NCI-H1048 (cell line): ENCODE measurements at places on chromosomes 13 and 19.

- no peak for DNase-seq
Observed at GRCh38 chr13:112449545-112449930, 73.4 kb downstream of the SPACA7 start.

DNA sequence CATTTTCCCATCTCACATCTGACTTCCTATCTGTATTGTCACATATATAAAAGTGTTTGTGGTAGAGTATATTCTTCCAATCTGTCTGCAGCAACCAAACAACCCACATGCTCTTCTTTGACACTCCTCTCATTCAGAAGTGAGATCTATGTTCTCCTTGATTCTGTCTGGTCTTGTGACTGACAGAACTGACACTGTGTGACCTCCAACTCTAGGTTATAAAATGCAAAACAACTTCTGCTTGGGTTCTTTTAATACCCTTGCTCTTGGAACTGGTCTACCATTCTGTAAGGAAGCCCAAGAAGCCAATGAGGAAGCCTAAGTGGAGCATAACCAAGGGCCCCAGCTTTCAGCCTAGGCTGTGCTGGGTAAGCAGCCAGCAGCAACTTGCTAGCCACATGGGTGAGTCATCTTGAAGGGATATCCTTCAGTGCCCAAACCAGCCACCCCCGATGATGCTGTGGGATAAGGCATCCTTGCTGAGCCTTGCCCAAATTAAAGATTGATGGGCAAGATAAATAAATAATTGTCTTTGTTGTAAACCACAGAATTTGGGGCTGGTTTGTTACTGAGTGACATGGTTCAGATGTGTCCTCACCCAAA is 18.4 kb upstream of the ITM2B start:
- DNase-seq = no peak

DNA sequence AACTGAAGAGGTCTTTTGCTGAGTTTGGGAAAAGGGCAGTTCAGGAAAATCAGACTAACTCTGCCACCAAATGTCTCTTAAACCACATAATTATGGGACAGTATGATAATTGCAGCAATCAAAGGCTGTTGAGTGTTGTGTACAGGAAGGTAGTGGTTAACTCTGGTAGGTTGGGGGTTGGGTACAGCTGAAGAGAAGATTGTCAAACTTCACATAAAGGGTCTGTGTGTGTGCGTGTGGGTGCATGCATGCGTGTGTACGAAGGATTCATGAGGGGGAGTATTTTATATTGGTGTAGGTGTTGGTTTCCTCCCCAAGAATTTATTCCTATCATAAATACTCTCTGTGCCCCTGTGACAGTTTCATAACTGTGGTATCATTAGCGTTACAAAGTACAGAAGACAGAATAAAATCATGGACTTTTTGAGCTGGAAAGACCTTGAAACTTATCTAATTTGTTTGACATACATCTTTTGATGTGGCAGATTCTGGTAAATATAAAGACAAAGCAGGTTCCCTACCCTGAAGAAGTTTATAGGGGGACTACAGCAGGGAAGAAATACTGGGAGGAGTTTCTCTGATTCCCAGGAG is 94.1 kb downstream of the PCCA start:
- DNase-seq = no peak

GRCh38 chr13:34012382-34012781 is 194.4 kb downstream of the RFC3 start:
- no peak for DNase-seq

DNA sequence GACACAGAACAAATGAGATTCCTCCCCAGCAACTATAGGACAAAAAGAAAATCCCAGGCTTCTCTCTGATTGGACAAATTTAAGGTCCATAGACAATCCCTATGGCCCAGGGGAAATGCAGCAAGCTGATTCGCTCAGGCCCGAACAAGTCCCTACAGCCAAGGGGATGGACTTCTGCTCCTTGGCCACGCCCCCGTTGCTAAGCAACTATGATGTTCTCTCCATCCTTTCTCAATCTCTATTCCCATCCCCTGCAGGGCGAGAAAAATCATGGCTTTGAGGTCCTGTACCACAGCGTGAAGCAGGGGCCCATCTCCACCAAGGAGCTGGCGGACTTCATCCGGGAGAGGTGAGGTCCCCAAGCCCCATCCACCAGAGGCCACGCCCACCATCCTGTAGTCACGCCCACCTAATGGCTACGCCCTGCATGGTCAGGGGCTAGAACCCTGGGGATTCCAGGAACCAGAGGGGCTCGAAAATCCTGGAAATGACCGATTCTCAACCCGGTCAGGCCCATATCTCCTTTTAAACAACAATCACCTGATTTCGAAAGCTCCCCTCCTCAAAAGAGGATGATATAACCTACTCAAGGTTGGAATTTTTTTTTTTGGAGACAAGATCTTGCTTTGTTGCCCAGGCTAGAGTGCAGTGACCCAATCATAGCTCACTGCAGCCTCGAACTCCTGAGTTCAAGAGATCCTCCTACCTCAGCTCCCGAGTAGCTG is 11.4 kb downstream of the FCHO1 start:
- peak; percentile 19 for DNase-seq
